Activated CD4-positive, alpha-beta T cell treated with anti-CD3 and anti-CD28 coated beads, Interleukin-2, Interleukin-6, amounts not matched to agents 100 ng/mL and 50 ng/mL, durations not matched to agents 16 hours and 8 hours (primary cell): ENCODE measurements at places on chromosomes 6 and 20.
A peak's percentile ranks its signal among the peaks of the same experiment; 100 is the strongest.

- no peak for DNase-seq
Measured at GRCh38 chr6:144415014-144415413, 129.9 kb downstream of the UTRN start.

- no peak for DNase-seq
Measured at GRCh38 chr20:48733296-48733790, 94.5 kb downstream of the PREX1 start.

DNA sequence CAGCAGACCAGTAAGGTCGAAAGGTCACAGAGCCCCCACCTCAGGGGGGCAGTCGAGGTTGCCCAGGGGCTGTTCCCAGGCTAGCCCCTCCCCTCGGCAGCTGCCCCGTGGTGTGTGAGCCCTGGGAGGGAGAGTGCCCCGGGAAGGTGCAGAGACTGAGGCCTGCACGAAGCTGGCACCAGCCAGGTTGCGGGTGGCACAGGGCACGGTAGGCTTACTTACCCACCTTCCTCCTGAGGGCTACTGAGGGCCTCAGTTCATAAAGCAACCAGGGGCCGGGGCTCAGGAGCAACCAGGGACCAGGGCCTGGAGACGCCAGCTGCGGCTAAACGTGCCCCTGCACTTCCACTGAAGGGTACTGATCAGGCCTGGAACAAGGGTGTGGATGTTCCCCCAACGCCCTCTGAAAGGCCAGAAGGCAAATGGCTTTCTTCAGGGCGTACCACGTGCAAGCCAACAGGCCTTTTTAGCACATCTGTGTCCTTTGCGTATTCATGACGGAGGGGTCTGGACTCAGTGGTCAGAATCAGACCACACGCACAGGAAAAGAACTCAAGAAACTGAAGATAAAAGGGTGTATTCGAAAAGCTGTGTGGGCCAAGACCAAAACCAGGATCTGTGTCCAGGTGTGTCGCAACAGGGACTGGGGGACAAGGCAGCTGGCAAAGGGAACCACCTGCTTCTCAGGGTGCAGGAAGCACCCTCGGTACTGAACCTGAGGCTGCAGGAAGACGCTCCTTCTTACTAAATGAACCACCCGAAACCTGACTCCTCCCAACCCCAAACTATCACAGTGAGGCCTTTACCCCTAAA is 24.5 kb upstream of the TCFL5 start:
- no peak for DNase-seq

- no peak for DNase-seq
Measured at GRCh38 chr20:37142708-37143107, 36.4 kb upstream of the RPN2 start.

DNA sequence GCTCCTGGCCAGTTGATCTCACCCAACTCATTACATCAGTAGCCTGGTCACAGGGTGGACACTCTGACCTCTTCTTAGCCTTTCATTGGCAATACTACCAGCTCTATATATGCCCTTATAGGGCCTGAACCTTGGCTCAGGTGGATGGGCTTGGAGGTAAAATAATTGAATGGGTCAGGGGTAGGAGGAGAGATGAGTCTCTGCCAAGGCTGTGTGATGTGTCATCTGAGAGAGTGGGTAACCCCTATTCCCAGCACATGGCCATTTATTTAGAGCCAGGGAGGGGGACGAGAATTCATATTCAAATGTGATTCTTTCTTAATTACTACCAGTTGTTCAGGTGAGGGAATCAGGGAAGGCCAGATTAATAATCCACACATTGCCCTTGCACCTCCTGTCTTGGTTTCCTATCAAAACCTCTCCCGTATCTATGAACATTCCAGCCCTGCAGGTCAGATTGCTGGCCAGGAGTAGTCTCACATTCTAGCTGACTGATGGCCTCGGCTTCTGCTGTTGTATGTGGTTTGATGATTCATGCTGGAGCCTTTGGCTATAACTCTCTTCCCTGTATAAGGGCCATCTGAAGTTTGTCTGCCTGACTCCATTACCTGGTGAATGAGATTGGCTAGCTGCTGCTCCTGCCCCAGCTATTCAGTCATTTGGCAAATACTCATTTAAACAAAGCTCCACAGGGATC is 13.4 kb downstream of the C20orf173 start:
- DNase-seq, result no peak

DNA sequence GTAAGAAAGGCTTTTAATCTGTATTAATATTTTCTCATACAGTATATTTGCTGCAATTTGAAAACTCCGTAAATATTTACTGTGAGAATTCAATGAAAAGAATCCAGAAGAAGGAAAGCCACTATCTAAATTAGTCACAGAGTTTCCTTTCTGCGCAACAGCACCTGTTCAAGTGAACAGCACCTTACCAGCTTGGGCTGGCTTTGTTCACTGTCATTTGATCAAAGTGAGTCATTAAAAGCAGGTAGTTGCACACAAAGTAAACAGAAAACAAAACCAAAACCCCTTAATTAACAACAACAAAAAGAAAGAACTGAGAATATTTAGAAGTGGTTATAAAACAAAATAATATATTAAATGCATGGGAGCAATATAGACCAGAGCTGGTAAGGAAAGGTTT is 12.8 kb downstream of the SMLR1 start:
- DNase-seq, result no peak

DNA sequence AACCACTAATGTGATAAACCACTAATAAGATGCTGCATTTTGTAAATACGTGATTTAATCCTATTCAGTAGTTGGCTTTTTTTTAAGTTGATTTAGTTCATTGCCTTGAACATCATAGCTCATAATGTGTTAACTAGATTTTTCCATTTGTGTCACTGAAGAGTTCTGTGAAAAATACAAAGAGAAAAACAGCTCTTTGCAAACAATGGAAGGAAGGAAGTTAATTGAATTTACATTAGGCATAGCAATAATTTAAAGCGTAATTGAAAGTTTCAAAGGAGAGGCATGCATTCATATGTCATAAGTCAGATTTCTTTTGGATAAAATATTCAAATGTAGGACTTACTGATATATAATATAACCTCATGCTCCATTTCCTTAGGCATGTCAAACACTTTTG is 102.3 kb downstream of the TBC1D7 start:
- no peak for DNase-seq

DNA sequence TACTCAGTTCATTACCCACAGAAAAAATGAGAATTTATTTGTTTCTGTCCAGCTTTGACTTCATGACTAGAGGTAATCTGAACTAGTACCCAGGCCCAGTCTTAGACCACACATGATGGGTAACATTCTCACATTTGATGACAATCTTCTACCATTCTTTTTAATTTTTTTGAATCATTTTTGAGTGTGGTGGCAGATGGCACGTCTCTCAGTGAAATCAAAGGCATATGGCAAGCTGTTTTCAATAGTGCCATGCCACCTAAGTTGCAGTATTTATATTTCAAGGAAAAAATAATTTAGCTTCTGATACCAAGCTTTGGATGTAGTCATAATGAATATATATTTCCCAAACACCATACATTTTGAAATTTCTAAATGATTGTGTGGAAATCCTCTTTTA is 88.8 kb upstream of the HS3ST5 start:
- no peak for DNase-seq

DNA sequence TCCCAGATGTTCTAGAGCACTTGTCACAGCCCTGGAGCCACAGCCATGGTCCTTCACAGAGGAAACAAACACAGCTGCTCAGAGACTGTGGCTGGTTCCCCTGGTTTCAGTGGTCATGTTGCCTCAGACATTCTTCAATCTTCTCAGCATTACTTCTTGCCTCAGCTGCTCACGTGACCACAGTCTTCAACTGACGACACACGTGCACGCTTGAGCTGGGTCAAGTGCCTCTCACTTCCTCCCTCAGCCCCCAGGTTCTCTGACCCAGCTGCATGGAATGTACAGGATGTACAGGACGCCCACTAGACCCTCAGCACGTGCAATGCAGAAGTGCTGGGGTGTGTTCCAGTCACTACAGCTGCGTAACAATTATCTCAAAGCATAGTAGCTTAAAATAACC is 159.8 kb upstream of the GGTLC1 start:
- DNase-seq, result peak; percentile 12

- no peak for DNase-seq
Measured at GRCh38 chr20:59807909-59808728, 125.3 kb downstream of the SYCP2 start.

GRCh38 chr6:141486942-141487341 is 645.8 kb upstream of the GJE1 start:
- no peak for DNase-seq

DNA sequence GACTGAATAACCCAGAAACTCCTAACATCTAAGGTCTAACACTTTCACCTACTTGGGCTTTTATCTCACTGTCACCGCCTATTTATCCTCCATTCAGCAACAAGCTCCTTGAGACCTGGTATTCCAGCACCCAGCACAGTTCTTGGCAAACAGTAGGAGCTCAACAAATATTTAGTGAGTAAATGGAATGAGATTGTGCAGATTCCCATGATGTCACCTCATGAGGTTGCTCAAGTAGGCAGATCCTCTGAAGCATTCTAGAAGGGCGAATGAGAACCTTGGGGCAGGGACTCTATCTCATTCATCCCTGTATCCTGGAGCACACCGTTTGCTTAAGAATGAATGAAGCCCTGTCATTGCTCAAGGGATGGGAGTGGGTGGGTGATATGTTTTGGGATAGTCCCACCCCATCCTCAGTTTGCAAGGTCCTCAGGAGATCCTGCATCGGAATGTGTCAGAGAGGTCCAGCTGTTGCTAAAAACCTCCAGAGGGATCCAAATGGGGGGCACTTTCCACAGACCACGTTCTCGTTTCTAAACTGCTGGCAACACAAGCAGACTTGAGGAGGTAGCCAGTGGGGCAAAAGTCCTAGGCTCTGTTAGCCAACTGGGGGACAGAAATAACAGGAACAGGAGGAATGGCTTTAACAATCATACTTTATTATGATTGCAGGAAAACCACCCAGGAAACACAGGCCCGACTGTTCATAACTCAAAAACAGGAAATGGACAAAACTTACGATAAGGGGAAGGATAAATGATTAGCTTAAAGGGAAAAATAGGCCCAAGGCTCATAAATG is 42.0 kb downstream of the EDN1 start:
- DNase-seq, result no peak

GRCh38 chr6:108841377-108841855 is 6.8 kb upstream of the ARMC2 start:
- DNase-seq, result no peak

DNA sequence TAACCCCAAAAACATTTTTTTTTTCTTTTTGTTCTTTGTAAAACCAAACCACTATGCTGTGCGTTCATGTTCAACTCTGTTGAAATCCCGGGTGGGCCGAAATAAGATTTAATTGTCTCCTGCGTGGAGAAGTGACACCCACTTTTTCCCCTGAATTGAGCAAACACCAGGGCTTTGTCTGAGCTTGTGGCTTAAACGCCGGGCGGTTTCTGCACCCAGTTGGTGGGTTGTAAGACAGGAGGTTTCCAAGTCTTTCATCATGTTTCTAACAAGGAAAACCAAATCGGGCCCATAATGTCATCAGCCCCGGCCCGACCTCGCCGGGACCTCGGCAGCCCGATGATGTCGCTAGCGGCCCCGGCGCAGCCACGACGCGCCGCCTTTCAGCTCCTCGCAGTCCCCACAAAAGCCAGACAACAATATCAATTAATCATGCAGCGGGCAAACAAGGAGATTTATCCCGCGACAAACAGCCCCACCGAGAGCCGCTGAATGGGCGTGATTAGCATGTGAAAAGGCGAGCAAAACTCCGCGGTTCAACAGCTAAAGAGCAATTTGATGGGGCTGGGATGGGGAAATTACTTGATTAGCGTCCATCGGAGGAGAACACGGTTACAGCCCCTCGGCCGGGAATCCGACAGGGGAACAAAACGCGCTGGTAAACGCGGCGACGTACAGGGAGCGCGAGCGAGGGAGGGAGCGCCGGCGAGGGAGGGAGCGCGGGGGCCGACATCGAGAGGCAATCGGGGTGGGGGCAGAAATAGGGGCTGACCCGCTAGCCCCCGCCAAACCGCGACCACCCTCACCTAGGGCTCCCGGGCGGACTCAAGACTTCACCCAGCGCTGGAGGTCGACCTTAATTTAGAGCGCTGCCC is 5.3 kb downstream of the LINC00237 start:
- DNase-seq, result peak; percentile 40

DNA sequence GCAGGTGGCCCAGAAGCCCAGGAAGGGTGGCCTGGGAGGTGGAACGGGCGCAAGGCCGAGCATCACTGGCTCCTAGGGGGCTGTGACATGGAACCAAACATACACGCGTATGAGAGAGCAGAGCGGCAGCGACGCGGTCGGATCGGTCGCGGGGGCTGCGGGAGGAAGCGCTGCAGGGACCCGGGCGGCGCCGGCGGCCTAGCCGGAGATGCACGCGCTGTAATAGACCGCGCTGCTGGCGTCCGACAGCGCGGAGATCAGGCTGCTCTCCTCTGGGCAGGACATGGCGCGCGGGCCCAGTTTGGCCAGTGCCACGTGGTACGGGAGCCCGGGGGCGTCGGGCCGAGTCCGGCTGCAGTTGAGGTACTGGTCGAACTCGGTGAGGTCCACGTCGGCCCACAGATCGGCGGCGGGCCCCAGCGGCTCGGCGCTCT is 1.5 kb downstream of the SOX18 start:
- DNase-seq, result no peak

DNA sequence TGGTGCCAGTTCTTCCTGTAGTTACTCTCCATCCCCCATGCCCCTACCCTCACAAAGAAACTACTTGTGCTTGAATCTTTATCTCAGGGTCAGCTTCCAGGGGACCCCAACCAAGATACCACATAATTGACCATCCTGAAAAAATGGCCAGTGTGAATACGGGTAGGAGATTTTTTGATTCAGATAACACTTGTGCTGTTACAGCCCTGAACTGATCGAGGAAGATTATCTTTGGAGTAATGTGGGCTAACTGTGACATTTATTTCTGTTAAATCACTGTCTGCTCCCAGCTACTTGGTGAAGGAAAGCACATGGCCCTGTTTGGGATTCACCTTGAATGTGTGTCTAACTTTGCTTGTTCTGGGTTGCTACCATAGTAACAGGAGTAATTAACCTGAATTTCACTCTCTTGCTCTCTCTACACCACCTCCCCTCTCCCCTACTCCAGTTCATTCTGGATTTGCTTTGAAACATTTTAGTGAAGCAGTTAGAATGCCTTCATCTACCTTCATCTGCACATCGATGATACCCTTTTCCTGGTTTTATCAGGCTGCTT is 219.6 kb upstream of the CHD6 start:
- DNase-seq, result no peak

GRCh38 chr6:109483735-109484057 is 677 bp upstream of the ZBTB24 start:
- no peak for DNase-seq

- peak; percentile 71 for DNase-seq
Measured at GRCh38 chr20:51497542-51498467, 44.7 kb downstream of the NFATC2 start.

DNA sequence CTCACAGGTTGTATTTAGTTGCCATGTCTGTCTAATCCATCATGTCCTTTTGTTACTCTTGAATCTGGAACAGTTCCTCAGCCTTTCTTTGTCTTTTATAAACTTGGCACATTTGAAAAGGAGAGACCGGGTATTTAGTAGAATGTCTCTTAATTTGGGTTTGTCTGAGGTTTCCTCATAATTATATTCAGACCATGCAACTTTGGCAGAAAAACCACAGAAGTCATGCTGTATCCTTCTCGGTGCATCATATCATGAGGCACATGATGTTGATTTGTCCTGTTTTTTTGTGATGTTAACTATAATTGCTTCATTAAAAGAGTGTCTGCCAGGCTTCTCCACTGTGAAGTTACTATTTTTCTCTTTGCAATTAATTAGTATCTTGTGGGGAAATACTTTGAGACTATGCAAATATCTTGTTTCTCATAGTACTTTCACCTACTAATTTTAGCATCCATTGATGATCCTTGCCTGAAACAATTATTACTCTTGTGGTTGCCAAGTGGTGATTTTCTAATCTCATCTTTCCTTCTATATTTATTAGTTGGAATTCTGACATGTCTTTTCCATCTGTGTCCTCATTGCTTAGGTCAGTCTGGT is 837.3 kb downstream of the DHX35 start:
- DNase-seq, result no peak
